NCI-H1417 (cell line): ENCODE measurements at places on chromosomes 1 and 21.

DNA sequence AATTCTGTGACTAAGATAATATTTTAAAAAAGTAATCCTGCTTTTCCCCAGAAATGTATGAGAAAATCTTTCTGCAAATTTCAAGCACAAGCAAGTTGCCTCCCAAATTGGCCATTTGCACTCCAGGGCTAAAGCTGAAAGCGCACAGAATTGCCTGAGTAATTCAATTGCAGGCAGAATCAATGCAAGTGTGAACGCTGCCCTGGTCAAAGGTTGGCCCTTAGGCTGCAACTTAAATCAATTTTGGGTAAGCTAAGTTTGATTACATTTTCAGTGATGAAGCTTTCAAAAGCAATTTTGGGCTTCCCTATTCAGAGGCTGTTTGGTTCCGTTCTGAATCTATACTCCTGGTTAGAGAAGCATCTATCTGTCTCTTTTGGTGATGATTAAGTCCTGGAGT is 501.8 kb upstream of the ZRANB2 start:
- no peak for DNase-seq

- DNase-seq = peak; percentile 47
These were observed 5.1 kb upstream of the CTSK start for GRCh38 chr1:150813028-150813707.

DNA sequence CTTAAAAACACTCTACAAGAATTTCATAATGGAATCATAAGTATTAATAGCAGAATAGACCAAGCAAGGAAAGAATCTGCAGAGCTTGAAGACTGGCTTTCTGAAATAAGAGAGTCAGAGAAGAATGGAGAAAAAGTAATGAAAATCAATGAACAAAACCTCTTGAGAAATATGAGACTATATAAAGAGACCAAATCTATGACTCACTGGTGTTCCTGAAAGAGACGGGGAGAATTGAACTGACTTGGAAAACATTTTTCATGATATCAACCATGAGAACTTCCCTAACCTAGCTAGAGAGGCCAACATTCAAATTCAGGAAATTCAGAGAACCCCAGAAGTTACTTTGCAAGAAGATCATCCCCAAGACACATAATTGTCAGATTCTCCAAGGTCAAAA is 85.6 kb downstream of the GDAP2 start:
- no peak for DNase-seq

DNA sequence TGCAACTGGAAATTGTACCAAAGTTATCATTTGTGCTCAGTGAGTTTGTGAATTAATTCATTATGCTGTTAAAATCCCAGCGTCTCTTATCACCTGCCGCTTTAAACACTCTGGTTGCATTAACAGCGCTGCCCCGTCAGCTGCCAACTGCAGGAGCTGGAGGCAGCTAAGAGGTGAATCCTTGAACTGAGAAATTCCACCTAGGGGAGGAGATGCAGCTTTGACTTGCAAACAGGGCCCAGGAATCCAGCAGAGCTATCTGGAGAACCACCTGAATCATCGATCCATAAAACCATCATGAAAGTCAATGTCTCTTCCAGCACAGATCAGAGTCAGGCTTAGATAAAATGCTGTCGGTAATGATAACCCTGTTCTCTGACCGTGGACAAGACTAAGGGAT is 140.7 kb upstream of the PTBP2 start:
- no peak for DNase-seq

DNA sequence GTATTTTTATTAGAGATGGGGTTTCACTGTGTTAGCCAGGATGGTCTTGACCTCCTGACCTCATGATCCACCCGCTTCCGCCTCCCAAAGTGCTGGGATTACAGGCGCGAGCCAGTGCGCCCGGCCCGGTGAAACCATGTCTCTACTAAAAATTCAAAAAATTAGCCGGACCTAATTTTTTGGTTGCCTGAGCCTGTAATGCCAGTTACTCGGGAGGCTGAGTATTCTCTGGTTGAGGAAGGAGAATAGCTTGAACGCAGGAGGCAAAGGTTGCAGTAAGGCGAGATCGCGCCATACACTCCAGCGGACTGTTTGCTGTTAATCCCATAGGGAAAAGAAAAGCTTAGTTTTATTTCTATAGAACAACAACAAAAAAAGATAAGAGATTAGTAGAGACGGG is 29.9 kb upstream of the HJV start:
- DNase-seq = no peak

DNA sequence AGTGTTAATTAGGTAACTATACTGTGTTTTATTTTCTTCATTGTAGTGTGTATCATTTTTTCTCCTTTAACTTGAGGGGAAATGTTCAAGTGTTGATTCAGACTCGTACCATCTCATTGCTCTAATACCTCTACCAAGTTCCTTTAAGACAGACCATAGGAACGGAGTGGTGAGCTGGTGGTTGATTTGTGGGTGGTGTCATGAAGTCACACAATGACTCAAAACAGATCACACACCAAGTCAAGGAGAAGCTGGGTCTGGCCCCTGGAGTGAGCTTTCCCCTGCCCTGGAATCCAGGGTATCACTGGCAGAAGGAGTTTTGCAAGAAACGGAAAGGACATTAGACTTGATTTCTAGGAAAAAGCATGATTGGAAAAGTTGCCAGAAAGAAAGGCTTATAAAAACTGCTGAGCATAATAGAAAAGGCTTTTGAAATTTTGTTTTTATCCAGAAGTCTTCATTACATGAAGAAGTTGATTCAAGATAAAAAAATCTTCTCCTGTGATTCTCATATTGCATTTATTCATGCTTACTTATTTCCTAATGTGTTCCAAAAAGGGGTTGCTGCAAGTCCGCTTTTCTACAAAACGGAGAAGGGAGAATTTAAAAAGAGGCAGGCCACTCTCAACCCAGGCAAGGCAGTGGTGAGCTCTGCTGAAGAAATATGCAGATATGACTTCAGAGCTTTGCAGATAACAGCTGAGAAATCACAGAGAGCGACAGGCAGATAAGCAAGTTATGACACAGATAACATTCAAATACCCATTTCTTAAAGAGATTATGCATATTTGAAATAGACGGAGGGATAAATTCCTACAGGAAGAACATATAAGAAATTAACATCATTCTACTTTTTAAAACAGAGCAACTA is 79.7 kb downstream of the TBX19 start:
- no peak for DNase-seq

GRCh38 chr1:181092883-181093458 is 4.5 kb downstream of the IER5 start:
- DNase-seq = no peak
